ENCODE measurements at places on chromosomes 2 and 18.

DNA sequence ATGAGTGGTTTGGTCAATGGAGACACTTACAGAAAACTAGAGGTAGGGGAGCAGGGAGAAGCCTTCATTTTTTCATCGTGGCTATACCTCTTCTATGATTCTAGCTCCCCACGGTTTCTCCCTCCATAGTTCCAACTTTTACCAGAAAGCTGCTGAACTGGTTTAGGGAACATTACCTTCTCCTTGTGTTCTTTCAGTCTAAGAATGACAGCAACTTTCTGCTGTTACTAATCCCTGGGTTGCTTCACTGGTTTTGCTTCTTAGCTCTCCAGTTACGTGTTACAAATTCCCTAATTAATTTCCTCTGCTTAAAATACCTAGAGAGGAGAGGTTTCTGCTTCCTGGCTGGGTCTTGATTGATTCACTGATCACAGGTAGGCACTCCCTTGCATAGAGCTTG, 499.9 kb downstream of the SLC4A3 start:
- no peak for DNase-seq

DNA sequence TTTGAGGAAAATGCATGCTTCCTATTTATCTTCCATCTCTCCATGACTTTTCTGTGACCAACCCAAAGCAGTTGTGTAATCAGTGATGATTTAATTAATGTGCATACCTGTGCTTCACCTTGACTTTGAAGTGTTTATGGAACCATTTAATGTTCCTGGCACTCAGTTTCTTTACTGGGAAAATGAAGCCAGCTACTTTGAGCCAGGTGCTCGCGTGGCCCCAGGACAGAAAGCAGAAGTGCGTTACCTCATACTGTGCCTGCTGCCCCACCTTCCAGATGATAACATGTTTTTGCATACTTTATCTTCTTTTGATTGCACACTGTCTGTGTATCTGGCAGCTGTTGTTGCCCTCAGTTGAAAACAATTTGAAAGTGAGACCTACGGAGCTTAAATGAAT, 61.3 kb downstream of the PMAIP1 start:
- DNase-seq: no peak

GRCh38 chr2:143844986-143845385, 674.9 kb downstream of the ZEB2 start:
- no peak for DNase-seq

DNA sequence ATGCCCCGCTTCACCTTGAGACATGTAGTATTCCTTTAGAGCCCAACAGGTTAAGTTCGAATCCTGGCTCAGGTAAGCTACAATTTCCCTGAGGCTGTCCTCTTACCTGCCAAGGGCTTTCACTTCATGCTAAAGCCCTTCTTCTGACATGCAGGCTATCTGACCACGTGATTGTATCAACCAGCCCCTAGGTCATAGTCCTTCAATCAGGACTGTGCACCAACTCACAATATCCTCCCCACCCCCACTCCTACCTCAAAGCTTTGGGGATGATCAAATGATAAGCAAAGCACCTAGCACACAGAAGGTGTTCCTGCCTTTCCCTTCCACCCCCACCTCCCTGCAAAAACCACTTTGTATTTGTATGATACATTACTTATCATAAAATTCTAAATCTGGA, 78.9 kb downstream of the AAK1 start:
- DNase-seq: no peak

GRCh38 chr2:235063471-235063961, 111.7 kb downstream of the SH3BP4 start:
- DNase-seq: no peak

GRCh38 chr2:99420031-99420430, 69.8 kb downstream of the REV1 start:
- no peak for DNase-seq

DNA sequence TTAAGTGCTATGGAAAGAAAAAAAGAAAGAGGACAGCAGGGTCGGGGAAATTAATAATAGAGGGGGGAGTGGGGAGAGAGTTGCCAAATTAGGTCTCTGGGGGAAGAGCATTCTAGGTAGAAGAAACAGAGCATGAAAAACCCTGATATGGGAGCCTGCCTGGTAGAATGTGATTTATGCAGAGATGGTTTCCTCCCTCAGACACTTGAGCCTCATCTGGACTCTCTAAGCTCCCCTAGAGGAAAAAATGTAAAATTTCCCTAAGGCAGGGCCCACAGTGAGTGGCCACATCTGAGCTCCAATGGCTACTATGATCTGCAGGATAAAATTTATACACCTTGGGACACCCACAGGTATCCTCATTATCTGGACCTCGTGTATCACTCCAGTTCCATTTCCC, 20.6 kb upstream of the EPAS1 start:
- no peak for DNase-seq

- no peak for DNase-seq
These were observed 1143.5 kb upstream of the CELF4 start for GRCh38 chr18:38709122-38709521.

- no peak for DNase-seq
These were observed 257.1 kb downstream of the ACKR3 start for GRCh38 chr2:236826606-236827156.

DNA sequence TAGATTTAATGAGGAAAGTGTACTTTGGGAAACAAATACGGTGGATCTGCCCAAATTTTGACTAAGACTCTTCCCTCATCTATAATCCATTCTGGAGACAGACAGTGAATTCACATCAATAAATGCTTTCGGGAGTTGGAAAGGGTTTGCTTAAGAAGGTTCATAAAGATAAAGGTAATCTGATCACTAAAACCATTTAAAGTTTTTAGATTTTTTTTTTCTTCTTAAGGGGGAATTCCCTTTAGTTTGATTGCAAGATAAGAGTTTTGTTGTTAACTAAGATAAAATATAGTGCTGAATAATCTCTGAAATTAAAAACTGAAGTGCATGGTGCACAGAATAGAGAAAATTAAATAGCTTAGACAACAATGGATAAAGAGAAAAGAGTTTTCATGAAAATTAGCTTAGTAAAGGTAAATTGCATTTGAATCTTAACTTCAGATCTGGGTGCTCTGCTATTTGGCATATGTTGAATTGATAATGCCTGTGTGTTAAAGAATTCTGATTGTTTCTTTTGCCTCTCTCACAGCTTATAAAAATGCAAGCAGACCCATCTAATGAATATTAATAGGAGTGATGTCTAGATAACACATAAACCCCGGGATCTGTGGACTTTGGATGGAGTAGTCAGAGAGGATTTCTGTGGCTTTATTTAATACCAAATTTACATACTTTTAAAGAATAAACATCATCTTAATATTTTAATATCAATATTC, 100.8 kb downstream of the MEIS1 start:
- DNase-seq: no peak

GRCh38 chr2:198913394-198914152, 544.2 kb downstream of the SATB2 start:
- DNase-seq: no peak

DNA sequence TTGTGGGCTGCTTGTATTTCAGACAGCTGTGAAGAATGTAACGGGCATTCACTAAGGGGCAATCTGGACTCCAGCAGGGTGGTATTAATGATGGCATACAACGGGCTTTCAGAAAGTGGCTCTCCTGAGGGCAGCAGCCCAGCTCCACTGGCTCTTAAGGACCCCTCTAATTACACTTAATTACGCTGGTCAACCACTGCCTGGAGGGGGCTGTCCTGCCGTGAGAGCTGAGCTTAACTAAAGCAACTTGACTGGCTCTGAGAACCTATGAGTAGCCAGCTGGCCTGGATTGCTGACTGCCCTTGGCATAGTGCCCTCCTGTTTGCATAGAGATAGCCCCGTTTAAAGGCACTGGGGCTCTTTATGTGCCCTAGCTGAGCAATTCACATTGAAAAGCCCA, 3.8 kb downstream of the LIPG start:
- DNase-seq: no peak

DNA sequence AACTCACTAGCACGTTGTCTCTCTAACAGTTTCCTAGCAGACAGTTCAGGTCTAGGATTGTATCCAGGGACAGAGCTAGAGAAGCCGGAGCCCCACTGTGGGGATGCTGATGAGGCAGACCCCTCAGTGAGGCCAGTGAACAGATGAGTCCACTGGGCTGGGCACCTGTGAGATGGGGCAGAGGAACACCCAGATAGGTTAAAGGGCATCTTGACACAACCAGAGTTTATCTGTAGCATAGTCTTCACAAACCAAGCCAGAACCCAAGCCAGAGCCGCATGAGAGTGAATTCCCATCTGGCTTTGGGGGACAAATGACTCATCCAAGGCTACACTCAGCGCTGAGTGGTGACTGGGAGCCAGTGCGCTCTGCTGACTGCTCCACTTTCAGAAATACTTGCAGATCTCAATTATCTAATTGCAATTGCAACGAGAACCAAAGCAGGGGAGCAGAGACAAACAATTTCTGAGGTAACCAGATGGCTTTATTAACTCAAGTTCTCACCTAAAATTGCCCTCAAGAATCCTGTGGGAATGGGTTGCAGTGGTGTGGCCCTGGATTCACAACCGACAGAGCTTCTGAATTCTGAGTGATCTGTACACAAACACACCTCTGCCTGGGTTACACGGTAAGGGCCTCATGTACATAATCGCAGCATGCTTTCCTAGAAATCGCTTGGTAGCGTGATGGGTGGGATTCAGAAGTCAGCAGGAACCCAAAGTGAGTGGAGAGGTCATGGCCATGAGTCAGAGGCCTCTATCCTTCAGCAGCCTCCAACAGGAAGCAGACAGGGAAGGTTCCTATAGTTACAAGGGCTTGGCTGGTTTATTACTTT, 48.7 kb upstream of the MSH2 start:
- no peak for DNase-seq

GRCh38 chr2:150325656-150326314, 161.7 kb downstream of the RND3 start:
- DNase-seq: no peak

DNA sequence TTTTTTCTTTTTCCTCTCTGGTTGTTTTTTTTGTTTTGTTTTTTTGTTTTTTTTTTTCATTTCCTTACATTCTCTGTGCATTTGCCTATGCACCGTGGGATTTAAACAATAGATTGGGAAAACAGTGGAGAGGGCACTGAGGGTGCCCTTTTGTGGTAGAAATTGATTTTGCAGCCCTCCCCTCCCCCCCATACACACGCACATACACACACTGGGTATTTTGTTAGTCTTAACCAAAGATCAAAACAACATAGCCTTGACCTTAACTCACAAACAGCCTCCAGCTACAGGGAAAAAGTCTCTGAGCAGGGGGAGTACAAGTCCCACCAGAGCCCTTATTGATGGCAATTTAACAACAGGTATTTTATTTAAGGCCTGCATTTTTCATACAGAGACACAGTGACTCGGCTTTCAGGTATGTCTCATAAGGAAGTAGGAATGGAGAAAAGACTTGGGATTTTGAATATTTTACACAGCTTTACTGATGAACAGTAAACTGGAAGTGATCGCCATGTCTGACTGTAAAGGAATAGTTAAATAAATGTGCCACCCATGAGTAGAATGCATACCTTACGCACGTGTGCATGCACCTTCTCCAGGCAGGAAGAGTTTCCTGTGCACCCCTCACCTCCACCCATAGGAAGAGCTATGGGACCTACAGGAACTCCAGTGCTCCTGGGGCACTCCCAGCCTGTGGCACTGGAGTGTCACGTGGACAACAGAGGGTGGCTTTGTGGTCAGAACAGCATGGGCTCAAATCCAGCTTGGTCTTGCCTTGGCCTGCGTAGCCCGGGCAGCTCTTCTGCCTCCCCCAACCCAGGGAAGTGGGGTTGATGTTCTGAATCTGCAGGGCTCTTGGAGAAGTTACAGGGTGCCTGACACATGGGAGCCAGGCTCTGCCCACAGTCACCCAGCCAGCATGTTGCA, 266.4 kb downstream of the ANAPC1 start:
- DNase-seq: no peak

DNA sequence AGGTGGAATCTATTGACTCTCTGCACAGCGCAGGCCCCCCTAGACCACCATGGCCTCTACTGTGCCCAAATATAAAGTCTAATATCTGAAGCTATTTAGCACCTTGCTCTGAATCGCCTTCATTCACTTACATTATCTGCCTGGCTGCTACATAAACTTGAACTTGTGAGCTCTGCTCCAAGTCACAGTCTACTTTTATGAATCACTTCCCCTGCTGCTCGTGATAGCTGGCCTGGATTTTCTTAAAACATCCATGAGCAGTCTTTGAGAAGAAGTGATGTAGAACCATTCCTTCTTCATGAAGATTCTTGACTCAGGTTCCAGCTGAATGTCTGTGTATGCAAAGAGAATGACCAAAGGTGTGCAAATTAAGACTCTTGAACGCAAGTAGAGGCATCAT, 359.5 kb downstream of the RND3 start:
- DNase-seq: no peak

- DNase-seq: no peak
These were observed 60.7 kb upstream of the COX7A2L start for GRCh38 chr2:42421601-42422239.

DNA sequence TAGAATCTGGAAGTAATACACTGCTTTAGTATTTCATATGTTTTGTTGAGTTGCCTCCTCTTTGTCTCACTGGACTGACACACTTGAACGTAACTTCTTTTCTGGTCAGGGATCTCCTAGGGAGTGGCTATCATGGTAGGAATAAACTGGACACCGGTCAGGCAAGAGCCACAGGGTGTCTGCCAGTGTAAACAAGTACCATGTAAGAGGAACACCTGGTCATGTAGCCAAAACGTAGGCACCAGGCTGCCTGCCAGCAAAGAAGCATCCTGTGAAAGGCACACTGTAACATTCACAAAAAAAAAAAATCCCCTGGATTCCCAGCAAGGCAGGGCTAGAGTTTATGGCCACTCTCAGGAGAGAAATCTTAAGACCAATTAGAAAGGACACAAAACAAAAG, 372.8 kb upstream of the RND3 start:
- DNase-seq: no peak

GRCh38 chr2:145012214-145012670, 492.3 kb upstream of the ZEB2 start:
- DNase-seq: no peak

GRCh38 chr2:228841877-228842276, 429.2 kb downstream of the PID1 start:
- no peak for DNase-seq

- no peak for DNase-seq
These were observed 7.8 kb downstream of the COLEC11 start for GRCh38 chr2:3602553-3603339.

GRCh38 chr2:86274918-86275275, 62.5 kb downstream of the REEP1 start:
- DNase-seq: no peak

- DNase-seq: no peak
These were observed 463.3 kb upstream of the CELF4 start for GRCh38 chr18:38028946-38029345.

DNA sequence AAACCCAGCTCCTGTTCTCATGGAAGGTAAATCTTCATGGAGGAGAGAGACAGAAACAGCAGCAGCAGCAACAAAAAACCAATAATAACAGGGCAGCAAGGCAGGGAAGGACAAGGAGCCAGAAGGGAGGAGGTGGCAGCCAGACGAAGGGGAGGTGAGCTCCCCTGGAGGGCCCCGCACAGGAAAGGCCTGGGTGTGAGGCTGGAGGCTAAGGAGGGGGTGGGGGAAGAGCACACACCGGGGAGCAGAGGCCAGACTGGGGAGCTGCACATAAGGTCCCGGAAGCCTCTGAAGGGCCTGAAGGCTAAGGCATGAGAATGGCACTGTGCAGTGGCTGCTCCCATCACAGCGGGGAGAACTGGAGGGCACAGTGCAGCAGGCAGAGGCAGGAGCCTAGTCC, 94.8 kb upstream of the SMAD7 start:
- no peak for DNase-seq

- DNase-seq: no peak
These were observed 44.3 kb downstream of the ST3GAL5 start for GRCh38 chr2:85844486-85844885.

GRCh38 chr2:69216535-69217332, 170.3 kb downstream of the GFPT1 start:
- DNase-seq: no peak

Measured in activated naive CD4-positive, alpha-beta T cell treated with Interleukin-2 at 50 U/mL for 16 hours (primary cell).